ENCODE measurements at places on chromosomes 3 and 15.

GRCh38 chr3:57011022-57011421, 49.4 kb upstream of the SPATA12 start:
- no peak for DNase-seq

DNA sequence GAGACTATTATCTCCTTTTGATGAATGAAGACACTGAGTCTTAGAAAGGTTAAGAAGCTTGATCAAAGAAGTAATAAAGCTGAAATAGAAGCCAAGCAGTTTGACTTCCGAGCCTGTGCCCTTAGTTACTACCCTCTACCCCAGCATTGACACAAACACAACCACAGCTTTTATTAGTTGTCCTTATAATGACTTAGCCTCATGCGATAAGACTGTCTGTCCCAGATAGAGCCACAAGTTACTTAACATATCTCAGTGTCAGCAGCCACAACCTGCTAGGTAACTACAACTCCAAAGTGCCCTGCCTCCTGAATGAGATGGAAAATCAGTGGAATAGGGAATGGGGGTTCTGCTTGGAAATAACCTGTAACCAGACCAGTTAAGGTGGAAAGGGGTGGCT, 781.6 kb upstream of the CFAP20DC start:
- no peak for DNase-seq

DNA sequence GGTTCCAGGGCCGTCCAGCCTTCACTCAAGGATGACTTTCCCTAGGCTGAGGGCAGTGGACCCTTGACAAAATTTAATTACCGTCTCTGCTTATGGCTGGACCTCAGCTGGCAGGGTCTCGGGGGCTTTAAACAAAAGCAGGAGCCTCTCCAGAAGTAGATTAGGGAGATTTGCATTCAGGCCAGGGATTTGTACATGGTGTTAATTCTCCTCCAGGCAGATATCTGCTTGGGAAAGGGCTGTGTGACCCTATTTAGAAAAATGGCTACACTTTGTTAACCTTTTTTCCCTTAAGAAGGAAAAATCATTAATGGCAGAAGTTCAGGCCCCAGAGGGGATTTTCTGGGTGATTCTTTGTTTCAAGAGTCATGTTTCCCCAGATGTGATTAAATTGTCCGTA, 329.1 kb upstream of the C2CD4B start:
- DNase-seq = no peak

- DNase-seq = no peak
Observed at GRCh38 chr3:190227064-190227463, 95.2 kb downstream of the CLDN1 start.

- DNase-seq = no peak
Observed at GRCh38 chr15:66764072-66764786, 62.2 kb downstream of the SMAD6 start.

DNA sequence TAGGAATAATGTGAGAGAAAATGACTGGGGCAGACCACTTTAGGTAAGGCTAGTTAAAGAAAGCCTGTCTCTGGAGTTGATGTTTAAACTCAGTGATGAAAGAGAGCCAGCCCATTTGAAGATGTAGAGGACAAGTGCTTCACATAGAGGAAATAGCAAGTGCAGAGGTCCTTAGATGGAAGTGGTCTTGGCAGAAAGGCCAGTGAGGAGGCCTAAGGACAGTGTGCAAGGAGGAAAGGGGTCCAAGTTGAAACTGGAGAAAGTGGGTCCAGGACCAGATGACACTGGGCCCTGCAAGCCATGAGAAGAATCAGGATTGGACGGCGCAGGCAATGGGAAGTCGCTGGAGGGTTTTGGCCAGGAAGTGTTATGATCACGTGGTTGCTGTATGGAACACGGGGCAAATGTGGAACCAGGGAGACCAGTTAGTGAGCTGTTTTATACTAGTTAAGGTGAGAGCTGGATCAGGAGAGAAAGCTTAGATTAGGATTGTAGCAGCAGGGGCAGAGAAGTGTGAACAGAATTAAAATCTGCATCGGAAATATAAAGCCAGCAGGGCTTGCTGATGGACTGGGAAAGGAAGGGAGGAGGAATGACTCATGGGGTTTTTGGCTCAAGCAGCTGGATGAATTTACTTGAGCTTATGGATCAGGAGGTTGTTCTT, 48.0 kb upstream of the SCAANT1 start:
- no peak for DNase-seq

DNA sequence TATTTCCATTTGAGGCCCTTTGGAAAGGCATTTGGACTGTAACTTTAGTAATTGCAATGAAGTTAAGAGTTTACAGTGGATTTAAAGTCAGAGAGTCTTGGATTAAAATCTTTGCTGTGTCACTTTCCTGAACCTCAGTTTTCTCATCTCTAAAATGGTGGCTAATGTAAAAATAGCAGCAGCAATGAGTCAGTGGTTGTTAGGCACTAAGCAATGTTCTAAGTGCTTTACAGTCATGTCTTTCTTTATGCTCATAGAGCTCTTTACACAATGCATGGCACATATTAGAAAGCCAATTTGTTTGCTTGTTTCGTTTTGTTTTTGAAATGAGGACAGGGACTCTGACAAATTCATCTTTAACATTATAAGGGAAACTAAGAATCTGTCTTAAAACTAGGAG, 222.7 kb upstream of the DNAJC19 start:
- DNase-seq = no peak

GRCh38 chr3:57126244-57126643, 38.9 kb downstream of the IL17RD start:
- no peak for DNase-seq

- DNase-seq = no peak
Observed at GRCh38 chr3:58434990-58435389, 1.4 kb upstream of the PDHB start.

GRCh38 chr3:146222204-146223046, 28.5 kb downstream of the PLSCR4 start:
- DNase-seq = no peak

Data from frontal cortex (tissue), 4 donors.